ENCODE measurements at places on chromosomes 6 and 20. TPM values are rescaled to one million over a fixed set of nuclear protein-coding genes. Genes with fewer than 3 reads are reported as not detected.

The RAMACL gene
- total RNA-seq: 13.0 TPM

The WRNIP1 gene
- total RNA-seq: 38.7 TPM

The FKBP1C gene
- not detected for total RNA-seq

The SLC17A2 gene
- not detected for total RNA-seq

The PRND gene
- total RNA-seq: 0.20 TPM

The DEFB119 gene
- total RNA-seq: not detected

The MAP3K4 gene
- 52.1 TPM for total RNA-seq

DNA sequence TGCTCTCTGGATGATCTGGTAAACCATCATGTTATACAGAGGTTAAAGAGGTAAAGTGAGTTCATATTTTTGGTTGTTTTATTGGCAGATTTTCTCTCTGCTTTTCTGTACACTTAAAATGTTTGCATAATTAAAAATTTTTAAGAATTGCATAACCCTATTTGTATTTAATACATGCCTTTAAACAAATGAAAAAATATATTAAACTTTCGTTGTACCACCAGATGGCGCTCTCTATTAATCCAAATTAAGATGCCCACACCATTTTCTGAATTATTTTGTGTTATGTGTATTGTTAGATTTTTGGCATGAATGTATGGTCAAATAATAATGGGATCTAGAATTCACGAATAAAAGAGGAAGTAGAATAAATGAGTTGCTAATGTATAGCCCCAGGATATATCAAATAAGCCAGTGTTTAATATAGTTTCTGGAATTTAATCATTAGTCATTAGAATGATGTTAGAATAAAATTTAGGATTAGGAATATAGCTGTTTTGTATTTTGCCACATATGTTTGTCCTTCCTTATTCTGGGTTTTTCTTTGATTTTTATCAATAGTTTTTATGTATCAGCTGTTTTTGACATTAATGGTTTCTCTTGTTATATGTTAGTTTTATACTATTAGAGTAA, 38.9 kb downstream of the SMAP1 start:
- DNase-seq: no peak

DNA sequence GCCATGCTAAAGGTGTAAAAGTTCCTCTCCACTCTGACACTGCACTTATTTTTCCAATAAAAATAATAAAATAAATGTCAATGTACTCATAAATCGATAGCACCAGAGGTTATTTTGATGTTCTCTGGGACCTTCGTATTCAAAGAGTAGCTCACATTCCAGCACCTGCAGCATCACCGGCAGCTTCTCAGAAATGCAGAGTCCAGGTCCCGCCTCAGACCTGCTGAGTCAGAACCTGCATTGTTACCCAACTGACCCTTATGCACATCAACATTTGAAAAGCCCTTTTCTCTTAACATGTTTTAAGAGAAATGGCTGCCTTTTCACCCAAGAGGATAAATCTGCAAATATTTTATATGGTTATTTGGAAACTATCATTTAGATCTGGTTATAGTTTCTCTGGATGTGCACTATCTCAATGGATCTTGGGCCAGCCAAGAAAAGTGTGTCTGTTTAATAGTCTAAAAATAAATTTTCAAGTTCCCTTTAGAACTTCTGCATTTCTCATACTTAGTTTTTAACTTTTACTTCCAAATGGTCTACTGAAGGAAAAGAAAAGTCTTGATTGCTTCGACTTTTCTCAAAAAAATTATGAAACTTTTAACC, 216.2 kb upstream of the PRDM1 start:
- DNase-seq: no peak

DNA sequence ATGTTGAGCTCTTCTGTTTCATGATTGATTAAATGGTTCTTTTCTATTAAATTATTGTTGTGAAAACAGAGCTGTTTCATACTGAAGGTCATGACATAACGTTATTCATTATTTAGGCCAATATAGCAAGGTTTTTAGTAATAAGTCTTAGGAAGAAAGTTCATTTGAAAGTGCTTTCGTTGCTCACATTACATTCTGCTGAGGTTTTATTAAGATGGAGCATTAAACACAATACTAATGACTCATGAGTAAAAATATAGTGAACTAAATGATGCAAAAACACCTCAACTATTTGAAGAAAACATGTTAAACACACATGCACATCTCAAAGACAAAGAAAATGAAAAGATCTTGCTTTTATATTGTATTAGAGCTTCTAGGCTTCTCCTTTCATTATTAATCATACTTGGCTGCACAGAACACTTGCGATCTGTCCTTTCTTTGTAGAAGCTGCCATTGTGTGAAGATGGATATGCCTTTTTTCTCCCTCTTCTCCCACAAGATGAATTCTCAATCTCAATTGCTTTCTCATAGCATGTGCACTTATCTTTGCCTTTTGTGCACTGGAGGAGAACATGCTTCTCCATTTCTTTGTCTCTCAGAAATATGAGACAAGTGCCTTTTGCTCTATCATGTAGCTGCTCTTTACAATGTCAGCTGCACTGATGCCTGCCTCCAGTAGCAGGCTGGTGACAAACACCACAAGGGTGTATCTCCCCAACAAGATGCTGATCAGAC, 312.4 kb downstream of the PHF3 start:
- DNase-seq: no peak

DNA sequence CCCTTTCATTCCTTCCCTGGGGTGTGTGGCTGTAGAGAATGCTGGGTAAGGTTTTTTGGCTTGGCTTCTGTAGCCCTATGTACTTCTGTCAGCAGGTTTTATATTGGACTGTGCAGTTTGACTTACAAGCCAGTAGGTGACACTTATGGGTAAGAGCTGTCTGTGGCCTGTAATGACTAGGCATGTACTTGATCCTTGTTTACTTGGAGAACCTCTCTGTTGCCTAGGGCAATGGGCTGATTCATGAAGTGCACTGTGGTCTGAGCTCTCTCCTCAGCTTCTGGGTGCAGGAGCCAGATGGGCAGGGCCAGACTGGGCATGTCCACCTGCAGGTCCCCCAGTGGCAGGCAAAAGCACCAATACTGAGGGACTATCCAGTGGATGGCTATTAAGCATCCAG, 544.6 kb downstream of the ADGRB3 start:
- no peak for DNase-seq

DNA sequence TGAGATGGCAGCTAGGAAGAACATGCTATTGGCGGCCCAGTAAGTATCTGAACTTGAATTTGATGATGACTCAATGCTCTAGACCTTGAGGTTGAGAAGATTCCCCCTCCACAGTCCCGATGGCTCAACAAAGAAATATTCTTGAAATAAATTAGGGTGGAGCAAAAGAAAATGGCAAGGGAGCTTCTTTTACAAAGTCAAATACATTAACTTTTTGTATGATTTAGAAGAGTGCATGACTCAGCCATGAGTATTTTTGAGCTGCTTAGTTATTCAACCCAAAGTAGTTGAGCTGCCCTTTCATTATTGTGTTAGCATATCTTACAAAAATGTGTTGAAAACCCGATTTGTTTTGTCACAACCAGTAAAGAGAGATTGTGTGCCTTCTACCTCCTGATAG, 7.6 kb downstream of the TFAP2C start:
- DNase-seq: no peak

DNA sequence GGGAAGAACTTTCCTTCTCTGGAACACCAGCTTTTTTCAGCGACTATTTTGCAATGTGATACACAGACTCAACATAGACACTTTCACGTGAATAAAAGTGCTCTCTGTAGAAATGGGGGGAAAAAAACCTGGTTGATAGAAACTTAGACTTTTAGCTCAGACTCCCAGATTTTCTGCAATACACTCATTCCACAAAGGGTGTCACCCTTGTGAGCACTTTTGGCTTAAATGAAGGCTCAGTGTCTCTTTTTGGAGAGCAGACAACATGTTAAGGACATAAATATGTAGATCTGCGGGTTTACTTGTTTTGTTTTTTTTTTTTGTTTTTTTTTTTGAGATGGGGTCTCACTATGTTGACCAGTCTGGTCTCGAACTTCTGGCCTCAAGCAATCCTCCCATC, 579.6 kb downstream of the PTPRT start:
- no peak for DNase-seq

DNA sequence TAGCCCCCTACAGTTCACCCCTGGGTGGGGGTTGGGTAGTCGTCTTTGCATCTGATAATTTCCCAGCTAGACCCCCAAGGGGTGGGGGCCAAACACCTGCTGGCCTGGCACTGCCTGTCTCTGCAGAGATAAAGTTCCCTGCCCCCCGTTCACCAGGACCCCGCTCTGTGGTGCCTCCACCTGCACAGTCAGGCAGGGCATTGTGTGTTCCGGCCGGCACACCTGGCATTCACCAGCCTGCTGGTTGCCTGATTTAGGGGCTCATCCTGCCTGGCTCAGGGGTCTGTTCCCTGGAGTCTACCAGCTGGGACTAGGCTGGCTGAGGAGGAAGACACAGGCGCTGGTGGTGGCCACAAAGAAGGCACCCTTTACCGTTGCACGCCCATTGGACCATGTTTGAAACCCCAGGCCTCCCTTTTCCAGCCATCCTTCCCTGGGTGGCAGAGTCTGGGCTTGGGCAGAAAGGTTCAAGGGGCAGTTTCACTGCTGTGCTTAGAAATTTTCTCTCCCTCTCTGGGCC, 30.8 kb upstream of the SCRT2 start:
- DNase-seq: no peak

- no peak for DNase-seq
Observed at GRCh38 chr6:17099401-17100059, 2.3 kb upstream of the STMND1 start.

GRCh38 chr6:139143111-139143510, 8.2 kb downstream of the HECA start:
- no peak for DNase-seq

DNA sequence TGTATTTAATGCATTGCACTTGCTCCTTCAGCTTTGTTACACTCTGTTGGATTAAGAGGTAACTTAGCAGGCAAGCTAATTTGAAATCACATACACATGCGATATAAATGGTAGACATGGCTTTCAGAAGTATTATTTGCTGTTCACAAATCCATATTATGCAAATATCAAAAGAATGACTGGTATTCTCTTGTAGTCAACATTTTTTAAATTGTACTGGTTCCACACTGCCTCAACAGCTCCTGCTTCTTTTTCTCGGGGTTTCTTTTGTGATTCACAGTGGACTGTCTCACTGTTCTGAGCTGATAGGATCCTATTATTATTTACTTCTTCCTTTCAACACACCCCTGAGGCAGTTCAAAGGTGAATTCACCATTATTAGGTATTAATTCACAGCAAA, 927.4 kb downstream of the KIF16B start:
- no peak for DNase-seq
